Renal cortical epithelial cell (primary cell): ENCODE measurements at places on chromosomes 3 and 15. TPM values are rescaled to one million over a fixed set of nuclear protein-coding genes. Genes with fewer than 3 reads are reported as not detected.

DNA sequence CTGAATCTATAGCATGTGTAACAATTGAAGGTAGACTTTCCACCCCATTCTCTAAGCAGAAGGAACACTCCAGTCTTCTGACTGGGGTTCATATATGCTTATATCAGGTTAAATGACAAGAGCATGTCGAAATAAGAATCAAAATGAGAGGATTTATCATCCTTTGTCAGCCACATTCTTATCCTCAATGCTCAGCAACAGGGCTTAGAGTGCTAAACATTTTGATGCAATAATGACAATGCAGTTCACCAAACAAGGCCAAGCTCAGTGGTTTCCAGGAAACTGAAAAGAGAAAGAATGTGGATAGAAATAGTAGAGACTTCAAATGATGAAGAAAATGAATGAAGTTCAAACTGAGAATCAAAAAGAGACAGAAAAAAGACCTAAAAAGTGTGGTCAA is 78.0 kb downstream of the FSIP1 start:
- peak; percentile 88 for DNase-seq

IQCF5 gene
- not detected in 2 replicates for total RNA-seq

DNA sequence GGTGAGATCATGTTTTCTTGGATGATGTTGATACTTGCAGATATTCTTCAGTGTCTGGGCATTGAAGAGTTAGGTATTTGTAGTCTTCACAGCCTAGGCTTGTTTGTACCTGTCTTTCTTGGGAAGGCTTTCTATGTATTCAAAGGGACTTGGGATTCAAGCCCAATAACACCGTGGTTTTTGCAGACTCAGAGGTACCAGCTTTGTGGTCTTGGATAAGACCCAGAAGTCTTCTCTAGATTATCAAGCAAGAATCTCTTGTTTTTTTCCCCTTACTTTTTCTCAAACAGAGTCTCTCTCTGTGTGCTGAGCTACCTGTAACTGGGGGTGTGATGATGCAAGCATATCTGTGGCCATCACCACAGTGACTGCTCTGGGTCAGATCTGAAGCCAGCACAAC is 42.7 kb upstream of the CCK start:
- DNase-seq = no peak

- no peak for DNase-seq
These were observed 53.7 kb downstream of the GRIP2 start for GRCh38 chr3:14486460-14486859.

DNA sequence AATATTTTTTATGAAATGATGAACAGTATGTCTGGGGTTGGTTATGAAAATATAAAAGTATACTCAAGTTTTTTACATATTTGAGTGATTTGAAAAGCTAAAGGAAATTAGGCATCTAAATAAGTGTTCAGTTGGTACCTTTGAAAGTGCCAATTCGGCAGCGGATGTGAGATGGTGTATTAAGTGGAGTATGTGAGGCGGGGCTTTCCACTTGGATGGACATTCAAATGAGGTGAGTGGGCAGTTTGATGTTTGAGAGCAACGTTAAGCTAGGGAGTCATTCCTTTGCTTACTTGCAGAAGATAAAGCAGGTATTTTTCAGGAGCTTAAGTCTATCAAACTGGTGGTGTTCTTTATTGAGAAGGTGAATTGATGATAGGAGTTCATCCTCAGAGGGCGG is 189.0 kb upstream of the GOLIM4 start:
- DNase-seq = peak; percentile 1

ADPRH gene
- 6.6 and 7.8 TPM in 2 replicates for total RNA-seq

GRCh38 chr15:99485153-99485961 is 80.4 kb upstream of the MEF2A start:
- DNase-seq = no peak

DNA sequence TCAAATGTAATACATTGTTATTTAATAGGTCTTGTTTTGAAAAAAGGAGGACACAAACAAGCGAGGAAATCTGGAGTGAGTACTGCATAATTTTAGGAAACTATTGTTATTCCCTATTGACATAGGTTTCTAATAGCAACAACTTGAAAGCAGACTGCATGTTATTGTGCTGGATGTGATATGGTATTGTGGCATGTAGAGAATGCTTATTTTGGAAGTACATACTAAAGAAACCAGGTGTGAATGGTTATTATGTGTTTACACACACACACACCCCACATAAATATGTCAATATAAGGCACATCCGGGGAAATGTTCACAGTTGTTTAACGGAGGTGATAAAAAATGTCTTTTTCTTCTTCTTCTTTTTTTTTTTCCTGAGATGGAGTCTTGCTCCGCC is 5.9 kb upstream of the MORF4L1 start:
- no peak for DNase-seq

CTXN2 gene
- 0.05 TPM in 1 of 2 replicates, not detected in the other for total RNA-seq
